Activated naive CD4-positive, alpha-beta T cell treated with Interleukin-2 at 50 U/mL for 16 hours (primary cell): ENCODE measurements at places on chromosomes 4 and X.
A peak's percentile ranks its signal among the peaks of the same experiment; 100 is the strongest.

DNA sequence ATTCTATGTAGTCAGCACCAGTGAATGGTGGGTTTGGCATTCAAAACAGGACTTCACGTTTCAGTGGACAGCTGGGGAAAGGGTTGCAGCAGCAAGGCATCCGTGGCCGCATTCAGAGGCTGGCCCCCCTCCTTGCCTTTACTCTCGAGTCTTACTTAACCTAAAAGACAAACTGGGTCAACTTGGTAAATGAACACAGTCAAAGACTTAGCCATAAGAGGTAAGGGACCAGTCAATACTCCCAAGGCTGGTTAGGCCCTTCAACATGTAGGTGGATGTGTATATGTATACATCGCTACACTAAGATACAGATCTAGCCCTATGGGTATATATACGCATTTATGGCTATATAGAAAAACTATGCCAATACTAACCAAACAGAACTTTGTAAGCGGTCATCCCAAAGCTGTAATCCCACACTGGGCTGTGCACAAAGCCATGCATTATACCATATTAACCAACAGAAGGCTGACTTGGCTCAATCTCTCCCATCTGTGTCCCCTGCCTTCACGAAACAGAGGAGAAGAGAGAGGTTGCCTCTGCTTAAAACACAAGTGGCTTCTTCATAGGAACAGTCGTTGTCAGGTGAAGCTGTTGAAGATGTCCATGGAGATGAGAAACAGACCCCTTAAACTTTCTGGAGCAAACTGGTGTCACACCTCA is 61.9 kb downstream of the TSC22D3 start:
- peak; percentile 4 for DNase-seq

GRCh38 chr4:21242163-21242562 is 541.9 kb downstream of the PACRGL start:
- DNase-seq = no peak

- DNase-seq = no peak
Observed at GRCh38 chr4:48445704-48446103, 37.4 kb upstream of the SLC10A4 start.

- no peak for DNase-seq
Observed at GRCh38 chr4:181830404-181831035, 412.7 kb upstream of the TENM3 start.

GRCh38 chr4:110978761-110979160 is 355.9 kb upstream of the PITX2 start:
- DNase-seq = no peak

GRCh38 chrX:117995378-117995777 is 121.2 kb downstream of the KLHL13 start:
- DNase-seq = no peak
